ENCODE measurements at places on chromosomes 11 and 22.

DNA sequence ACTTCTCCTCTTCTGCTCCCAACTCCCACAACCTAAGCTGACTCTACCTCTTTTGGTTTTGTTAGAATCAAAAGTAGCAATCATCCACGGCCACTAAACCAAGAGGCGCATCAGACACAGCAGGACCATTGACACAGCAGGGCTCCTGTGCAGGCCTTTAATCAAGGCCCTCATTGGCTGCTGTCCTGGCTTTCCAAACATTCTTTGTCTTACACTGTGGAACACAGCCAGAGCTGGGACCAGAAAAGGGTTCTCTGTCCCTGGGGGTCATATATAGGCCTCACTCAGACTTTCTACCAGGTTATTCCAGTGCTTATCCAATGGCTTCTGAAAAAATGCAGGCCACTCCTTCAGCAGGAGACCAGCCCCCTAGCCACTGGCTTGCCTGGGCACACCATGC lies 212.7 kb upstream of the NTM start:
- DNase-seq, result no peak

- no peak for DNase-seq
Observed at GRCh38 chr11:61110255-61111049, 8.2 kb downstream of the CD5 start.

GRCh38 chr11:15941206-15941770 lies 415.1 kb downstream of the SOX6 start:
- DNase-seq, result no peak

GRCh38 chr11:12218909-12219308 lies 108.5 kb downstream of the MICAL2 start:
- DNase-seq, result no peak

DNA sequence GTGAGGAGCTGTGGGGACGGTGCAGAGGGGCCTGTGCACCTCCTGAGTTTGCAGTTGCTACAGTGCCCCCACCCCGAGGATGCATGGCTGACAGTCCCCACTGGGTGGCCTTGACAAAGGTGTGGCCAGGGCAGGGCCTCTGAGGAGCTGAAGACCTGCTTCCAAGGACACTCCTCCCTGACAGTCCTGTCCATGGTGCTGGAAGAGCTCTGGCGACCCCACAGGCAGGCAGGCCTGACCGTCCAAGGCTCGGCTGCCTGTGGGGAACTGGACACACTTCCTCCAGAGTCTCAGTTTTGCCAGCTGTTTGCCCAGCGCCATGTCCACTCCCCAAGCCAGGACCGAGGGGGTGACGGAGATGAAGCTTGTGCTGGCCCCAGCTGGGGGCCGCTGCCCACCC lies 32.7 kb downstream of the BRSK2 start:
- DNase-seq, result no peak

DNA sequence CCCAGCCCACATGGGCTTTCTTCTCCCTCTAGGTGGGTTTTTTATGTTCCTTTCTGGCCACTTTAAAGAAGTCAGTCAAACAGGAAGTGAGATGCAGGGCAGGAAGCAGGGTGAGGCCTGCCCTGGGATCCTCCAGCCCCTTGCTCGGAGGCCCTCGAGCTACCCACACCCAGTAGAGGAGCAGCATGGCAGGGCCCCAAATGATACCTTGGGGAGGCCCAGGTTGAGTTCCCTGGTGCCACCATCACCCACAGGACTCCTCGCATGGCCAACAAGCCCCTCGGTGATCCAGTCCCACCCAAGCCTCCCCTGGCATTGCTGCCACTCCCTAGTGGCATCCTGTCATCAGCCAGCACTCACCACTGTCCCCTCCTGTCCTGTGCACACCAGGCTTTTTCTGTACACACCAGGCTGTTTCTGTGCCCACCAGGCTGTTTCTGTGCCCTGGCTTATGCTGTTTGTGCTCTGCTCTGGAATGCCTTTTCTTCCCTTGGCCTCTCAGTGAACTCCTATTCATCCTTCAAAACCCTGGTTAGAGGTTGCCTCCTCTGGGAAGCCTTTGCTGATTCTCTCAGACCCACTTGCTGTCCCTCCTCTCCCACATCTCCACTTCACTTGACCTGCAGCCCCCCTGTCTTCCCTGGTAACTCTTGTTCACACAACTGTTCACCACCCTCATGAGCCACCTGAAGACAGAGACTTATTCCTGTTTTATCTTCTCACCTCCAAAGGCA lies 3.1 kb upstream of the PTGDR2 start:
- DNase-seq, result no peak

DNA sequence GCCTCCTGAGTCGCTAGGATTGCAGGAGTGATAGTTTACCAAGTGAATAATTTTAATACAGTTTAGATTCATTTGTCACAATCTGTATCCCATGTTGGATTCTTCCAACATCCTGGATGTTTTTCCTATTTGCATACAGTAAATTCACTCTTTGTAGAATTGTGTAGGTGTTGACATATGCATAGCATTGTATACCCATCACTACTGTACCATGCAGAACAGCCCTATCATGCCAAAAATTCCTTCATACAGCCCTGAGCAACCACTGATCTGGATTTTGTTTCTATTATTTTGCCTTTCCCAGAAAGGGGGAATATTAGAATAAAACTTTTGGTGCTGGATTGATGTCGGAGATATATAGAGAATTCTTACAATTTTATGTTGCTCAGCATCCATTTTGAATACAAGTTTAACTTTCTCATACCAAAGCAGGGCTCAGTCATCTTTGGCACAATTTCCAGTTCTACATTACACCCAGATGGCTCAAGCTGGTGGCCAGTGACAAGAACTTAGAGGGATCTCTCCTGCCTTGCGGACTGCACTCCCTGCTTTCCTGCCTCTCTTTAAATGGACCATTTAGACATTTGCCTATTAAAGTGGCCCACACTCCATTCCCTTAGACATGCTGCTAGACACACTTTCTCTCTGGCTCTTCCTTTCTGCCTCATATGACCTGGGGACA lies 45.4 kb upstream of the CFAP300 start:
- DNase-seq, result no peak

DNA sequence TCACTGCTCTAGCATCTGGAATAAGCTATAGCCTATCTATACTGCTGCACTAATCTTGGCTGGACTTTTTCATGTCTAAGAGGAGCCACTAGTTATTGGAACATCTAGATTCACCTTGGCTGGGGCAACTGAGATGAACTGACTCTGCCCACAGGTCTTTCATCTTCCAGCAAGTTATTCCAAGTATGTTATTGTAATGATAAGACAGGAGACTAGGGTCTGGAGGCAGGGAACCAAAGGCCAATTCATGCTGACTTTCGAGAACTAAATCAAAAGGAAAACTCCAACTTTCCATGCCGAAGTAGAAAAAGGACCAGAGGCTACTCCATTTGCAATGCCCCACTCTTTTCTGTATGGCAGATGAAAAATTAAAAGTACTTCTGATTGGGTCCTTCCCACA lies 1243.0 kb upstream of the RAG2 start:
- no peak for DNase-seq

DNA sequence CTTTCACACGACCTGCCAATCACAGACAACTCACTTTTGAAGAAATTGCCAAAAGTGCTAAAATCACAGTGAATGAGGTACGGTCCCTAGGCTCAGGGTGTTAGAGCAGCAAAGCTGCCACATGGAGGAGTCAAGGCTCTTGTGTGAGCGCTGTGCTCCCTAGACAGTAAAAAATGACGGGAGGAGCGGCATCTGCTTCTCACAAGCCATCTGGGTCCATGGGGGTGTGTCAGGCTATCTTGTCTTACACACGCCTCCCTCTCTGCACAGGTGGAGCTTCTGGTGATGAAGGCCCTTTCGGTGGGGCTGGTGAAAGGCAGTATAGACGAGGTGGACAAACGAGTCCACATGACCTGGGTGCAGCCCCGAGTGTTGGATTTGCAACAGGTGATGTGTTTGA lies 14.8 kb downstream of the PSMD13 start:
- no peak for DNase-seq

Data from activated CD8-positive, alpha-beta memory T cell treated with anti-CD3 and anti-CD28 coated beads for 1 hour (primary cell).